Naive thymus-derived CD8-positive, alpha-beta T cell (primary cell): ENCODE measurements at places on chromosomes 16 and 17.

- DNase-seq, result peak; percentile 40
These were observed 10.0 kb downstream of the PITPNC1 start for GRCh38 chr17:67386965-67387551.

- no peak for DNase-seq
These were observed 29.0 kb upstream of the ATP2C2 start for GRCh38 chr16:84339311-84339710.

DNA sequence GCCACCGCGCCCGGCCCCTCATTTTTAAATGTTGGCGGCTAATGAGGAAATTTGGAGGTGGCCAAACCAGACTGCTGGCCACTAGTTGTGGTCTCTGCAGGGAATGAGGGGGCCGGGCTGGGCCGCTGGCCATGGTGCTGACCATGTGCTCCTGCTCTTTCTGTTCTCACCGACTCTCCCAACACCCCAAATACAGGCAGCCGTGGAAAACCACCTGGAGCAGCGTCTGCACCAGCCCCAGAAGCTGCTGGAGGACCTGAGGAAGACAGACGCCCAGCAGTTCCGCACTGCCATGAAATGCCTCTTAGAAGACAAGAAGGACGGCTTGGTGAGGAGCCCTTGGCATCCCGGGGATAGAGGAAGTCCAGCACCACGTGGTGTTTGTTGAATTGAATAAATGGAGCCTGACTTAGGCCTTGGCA, 21.3 kb downstream of the OTOA start:
- DNase-seq, result no peak

DNA sequence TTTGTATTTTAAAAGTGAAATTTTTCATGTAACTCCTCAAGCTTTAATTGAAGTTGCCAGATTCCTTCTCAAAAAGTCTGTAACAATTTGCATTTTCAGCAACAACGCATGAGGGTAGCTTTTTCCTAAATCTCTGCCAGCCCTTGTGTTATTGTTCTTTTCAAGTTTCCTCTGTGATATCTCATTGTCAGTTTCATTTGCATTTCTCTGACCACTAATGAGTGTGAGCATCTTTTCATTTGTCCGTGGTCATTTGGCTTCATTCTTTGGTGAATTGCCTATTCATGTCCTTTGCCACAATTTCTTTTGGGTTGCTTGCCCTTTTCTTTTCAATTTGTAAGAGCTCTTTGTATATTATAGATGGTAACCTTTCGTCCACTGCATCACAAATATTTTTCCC, 68.0 kb upstream of the NKD1 start:
- no peak for DNase-seq

- no peak for DNase-seq
These were observed 12.5 kb downstream of the POLR2A start for GRCh38 chr17:7496470-7497183.

GRCh38 chr16:11581678-11582077, 5.0 kb downstream of the LITAF start:
- DNase-seq, result no peak

- DNase-seq, result no peak
These were observed 25.8 kb downstream of the BPTF start for GRCh38 chr17:67850991-67851631.

DNA sequence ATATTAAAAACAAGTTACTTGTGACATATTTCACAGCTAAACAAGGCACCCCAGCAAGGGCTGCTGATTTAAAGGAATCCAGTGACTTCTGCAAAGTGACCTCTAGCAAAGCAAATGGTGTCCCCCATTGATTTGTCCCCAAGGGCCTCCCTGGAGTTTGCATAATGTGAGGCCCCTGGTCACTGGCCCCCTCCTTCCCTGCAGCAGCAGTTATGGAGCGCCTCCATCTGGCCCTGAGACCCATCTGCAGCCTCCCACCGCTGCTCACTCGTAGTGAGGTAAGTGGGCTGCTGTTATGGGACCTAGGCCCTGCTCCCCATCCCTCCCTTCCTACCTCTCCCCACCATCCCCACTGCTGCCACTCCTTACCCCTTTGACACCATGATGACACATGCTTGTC, 19.6 kb upstream of the EEF2K start:
- no peak for DNase-seq

DNA sequence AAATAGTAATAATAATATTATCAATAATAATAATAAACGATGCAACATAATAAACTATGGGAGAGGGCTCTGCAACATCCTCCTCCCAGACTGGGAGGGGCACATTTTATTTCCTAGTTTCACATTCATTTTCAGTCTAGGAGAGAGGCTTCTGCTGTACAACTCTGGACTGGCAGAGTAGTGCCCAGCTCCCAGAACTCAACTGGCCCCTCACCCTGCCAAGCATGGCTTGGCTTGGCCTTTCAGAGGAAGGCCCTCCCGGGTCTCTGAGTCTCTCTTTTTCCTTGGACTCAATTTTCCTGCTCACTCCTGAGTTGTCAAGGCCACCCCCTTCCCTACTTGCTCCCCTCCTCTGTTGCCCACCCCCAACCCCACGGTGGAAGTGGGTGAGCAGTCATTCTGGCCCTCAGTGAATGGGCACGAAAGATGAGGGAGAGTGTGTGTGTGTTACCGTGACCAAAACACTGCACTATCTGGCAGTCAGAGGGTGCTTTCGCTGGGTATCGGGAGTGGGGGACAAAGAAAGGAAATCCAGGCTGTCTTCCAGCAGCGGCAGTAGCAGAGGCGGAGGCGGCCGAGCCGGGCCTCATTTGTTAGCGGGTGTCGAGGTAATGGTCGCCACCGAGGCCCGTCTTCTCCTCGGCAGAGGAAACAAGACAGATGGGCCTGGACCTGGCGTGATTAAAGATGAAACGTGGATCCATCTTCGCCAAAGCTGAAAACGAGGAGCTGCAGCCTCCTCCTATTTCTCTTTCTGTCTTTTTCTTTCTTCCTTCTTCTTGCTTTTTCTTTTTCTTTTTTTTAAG, 2.3 kb downstream of the HOXB4 start:
- no peak for DNase-seq

DNA sequence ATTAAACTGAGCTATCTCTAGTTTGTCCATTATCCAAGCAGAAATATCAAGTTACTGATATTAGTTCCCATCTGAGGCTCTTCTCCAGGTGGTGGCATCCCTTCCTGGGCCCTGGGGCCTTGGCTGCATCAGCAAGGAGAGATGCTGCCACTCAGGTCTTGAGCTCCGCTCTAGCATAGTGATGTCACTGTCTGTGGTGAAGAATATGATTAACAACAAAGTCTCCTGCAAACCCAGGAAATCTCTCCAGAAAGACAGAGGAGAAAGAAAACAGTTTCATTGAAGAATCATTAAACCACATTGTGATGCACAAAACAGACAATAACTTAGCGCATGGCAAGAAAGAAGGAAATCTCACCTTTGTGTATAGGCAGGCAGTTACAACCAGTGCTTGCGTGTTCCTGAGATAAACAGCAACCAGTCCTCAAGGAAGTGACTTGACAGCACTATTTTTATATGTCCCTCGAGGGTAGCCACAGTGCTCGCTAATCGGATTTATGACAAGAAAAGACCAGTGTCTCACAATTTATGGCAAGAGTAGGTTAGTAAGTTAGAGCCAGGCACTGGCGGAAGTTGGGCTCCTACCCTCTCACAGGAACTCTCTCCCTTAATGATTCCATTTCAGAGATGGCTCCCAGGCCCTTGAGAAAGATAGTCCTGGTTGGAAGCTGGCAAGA, 151.1 kb downstream of the AHSP start:
- DNase-seq, result no peak

GRCh38 chr16:710500-711075, 4.3 kb upstream of the METRN start:
- DNase-seq, result no peak

- no peak for DNase-seq
These were observed 14.6 kb downstream of the COTL1 start for GRCh38 chr16:84603140-84603816.

GRCh38 chr16:49726155-49726554, 129.8 kb downstream of the ZNF423 start:
- no peak for DNase-seq

DNA sequence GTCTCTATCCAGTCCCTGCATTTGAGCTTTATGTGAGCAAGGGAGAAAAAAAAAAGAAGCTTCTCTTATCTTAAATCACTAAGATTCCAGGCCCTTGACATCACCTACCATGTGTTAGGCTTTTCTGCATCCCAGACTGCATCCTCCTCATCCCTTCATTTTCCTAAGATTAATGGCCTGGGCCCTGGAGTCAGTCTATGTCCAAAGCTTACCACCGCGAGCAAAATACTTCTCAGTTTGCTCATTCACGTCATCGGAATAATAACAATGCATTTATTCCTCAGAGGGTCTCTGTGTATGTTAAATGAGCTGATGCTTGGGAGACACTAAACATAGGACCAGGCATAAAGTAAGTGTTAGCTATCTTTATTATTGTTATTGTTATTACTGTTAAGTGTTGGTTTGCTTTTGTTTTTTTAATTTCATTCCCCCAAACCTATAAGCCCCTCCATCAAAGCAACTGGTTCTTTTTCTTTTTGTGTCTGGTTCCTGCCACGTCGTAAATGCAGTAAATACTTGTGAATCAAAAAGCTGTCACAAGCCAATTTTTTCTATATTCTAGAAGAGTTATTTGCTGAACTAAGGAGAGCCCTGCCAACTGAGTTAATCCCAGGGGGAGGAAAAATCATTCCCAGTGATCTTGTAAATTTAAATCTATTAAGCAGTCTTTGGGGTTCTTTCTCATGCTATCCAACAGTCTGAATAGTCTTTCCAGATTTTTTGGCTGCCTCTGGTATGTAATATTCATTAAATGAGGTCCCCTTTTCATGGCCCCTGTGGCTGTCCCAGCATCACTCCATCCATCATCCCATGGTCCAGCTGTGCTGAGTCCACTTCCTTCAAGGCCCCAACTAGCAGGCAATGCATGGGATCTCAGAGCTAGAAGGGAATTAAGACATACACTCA, 46.5 kb downstream of the VAT1L start:
- no peak for DNase-seq

DNA sequence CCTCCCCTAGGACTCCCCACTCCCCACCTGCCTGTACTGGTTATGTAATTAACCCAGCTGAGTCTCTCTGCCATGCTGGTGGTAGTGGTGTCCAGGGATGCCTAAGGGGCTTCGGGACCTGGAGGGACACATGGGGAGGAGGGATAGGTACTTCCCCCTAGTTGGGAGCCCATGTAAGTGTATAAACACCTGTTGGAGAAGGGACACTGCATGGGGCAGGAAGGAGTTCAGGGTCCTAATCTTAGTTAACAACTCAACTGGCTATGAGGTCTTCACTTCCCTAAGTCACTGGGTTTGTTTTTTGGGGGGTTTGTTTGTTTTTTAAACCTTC, 1.3 kb downstream of the RASL10B start:
- no peak for DNase-seq

DNA sequence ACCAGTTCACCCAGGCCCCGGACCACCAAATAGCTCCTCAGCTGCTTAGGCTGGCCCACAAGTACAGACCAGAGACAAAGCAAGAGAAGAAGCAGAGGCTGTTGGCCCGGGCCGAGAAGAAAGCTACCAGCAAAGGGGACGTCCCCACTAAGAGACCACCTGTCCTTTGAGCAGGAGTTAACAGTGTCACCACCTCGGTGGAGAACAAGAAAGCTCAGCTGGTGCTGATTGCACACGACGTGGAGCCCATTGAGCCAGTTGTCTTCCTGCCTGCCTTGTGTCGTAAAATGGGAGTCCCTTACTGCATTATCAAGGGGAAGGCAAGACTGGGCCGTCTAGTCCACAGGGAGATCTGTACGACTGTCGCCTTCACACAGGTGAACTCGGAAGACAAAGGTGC, 15.4 kb downstream of the FOXF1 start:
- no peak for DNase-seq

DNA sequence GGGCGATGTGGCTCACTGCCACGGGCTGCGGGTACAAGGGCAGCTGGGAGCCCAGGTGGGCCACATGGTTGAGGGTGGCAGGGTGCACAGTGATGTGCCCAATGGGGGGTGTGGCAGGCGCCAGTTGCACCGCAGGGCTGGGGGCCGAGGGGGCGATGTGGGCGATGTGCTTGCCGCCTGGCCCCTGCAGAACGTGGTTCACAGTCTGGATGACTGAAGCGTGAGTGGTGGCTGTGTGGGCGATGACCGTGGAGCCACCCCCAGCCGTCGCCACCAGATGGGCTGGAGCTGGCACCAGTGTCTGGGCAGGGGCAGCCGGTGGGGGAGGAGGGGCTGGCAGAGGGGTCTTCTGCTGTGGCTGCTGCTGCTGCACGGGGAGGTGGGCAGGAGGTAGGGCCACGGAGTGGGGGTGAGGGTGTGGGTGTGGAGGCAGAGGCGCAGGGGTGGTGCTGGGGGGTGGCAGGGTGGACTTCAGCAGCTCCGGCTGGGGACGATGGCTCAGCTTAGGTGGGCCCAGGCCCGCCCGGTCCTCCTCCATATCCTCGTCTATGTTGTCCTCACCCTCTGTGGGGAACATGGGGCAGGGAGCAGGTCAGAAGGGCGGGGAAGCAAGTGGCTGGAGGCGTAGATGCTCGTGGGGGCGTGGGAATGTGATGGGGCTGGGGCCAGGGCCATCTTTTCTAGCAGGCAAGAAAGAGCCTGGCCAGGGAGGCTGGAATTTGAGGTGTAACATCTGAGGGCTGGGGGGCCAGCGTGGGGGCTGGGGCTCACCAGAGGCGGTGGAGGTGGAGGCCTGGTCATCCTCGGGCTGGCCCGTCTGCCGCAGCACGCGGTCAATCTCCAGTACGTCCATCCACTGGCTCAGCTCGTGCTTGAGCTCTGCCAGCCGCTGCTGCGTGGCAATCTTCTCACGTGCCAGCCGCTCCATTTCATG, 13.5 kb downstream of the MNT start:
- DNase-seq, result no peak

GRCh38 chr16:24253192-24253591, 2.9 kb upstream of the CACNG3 start:
- DNase-seq, result peak; percentile 46

- no peak for DNase-seq
These were observed 59.2 kb downstream of the BMERB1 start for GRCh38 chr16:15493466-15494180.

GRCh38 chr17:61485067-61485775, 33.0 kb downstream of the TBX4 start:
- DNase-seq, result no peak

GRCh38 chr17:12068946-12069345, 48.3 kb downstream of the MAP2K4 start:
- DNase-seq, result no peak

GRCh38 chr17:43660816-43661493, 767 bp downstream of the MEOX1 start:
- DNase-seq, result no peak

DNA sequence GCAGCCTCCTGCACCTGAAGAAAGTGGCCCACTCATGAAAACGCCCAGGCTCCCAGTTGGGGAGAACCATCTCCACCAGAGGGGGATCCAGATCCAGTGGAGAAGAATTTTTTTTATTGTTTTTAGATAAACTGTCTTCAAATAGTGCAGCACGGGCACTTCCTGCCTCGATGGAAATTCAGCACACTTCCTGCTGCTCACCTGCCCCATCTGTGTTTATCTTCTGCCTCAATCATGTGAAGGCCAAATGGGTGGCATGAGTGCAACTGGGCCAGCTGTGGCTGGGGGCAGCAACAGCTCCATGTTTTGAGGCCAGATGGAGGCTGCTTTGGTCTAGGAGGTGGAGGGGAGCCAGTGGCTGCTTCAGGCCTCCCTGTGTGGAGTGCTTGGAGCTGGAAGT, 75.9 kb upstream of the WSB1 start:
- DNase-seq, result no peak

- no peak for DNase-seq
These were observed 2.1 kb downstream of the COL1A1 start for GRCh38 chr17:50199211-50199802.
